ENCODE measurements at places on chromosomes 6 and 20. TPM values are rescaled to one million over a fixed set of nuclear protein-coding genes. Genes with fewer than 3 reads are reported as not detected.
A peak's percentile ranks its signal among the peaks of the same experiment; 100 is the strongest.

- no peak for DNase-seq
Measured at GRCh38 chr20:3126527-3126859, 33.2 kb downstream of the FASTKD5 start.

DNA sequence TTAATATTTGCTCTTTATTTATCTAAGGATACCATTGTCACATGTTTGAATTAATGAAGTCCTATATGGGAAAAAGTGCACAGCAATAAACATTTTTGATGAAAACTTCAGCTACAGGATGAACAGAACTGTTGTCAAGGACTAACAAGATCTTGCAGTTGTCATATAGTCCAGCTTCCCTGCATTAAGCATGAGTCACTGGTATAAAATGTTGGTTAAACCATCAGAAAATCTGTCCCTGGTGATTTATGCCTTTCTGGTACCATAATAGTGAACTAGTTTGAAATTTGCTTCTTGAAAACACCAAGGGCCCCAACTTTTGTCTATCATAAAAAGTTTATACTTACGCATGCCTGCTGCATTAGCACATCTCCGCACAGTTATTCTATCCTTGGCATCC is 60.4 kb upstream of the RSPO3 start:
- no peak for DNase-seq

DNA sequence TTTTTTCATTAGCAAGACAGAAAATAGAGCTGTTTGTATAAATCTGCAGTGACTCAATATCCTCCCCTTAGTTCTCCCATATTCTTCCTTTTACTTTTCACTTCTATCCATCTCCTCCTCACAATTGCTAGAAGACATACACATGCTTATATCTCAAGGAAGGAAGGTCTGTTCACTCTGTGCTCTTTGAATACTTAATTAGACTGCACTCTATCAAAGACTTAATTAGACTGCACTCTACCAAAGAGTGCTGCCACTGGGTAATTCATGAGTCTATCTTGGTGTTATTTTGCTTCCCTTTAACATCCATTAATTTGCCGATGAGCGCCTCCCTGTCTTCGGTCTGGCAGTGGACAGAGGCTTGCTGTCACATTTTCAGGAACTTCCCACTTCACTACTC is 241.9 kb downstream of the ADGB start:
- no peak for DNase-seq

The EYA4 gene
- total RNA-seq = 35.5 TPM

GRCh38 chr6:123518441-123519188 is 118.1 kb downstream of the TRDN start:
- DNase-seq = peak; percentile 2

Data from osteoblast (primary cell).